ENCODE measurements at places on chromosomes 11 and 22. TPM values are rescaled to one million over a fixed set of nuclear protein-coding genes. Genes with fewer than 3 reads are reported as not detected.
A peak's percentile ranks its signal among the peaks of the same experiment; 100 is the strongest.

- DNase-seq: no peak
Observed at GRCh38 chr22:50121202-50121740, 31.5 kb downstream of the MOV10L1 start.

The SMIM35 gene
- not detected for polyA plus RNA-seq

The USH1C gene
- polyA plus RNA-seq: not detected

The CTTN gene
- 210 TPM for polyA plus RNA-seq

The B3GAT1 gene
- not detected for polyA plus RNA-seq

DNA sequence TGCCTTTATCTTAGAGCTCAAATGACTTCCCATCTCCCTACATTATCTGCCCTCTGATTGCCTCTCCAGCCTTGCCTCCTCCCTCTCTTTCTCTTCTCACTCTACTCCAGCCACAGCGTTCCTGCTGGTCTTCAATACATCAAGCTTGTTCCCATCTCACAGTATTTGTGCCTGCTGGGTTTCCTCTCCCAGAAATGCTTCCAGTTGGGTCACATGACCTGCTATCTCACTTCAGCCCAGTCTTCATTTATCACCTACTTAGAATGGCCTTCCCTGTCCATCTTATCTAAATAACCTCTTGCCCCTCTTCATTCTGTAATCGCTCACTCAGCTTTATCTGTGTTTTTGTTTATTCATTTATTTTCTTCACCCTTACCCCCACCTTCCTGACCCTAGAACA is 61.8 kb upstream of the FAR1 start:
- DNase-seq: no peak

The OR51B2 gene
- not detected for polyA plus RNA-seq

The CCS gene
- polyA plus RNA-seq: 16.9 TPM

DNA sequence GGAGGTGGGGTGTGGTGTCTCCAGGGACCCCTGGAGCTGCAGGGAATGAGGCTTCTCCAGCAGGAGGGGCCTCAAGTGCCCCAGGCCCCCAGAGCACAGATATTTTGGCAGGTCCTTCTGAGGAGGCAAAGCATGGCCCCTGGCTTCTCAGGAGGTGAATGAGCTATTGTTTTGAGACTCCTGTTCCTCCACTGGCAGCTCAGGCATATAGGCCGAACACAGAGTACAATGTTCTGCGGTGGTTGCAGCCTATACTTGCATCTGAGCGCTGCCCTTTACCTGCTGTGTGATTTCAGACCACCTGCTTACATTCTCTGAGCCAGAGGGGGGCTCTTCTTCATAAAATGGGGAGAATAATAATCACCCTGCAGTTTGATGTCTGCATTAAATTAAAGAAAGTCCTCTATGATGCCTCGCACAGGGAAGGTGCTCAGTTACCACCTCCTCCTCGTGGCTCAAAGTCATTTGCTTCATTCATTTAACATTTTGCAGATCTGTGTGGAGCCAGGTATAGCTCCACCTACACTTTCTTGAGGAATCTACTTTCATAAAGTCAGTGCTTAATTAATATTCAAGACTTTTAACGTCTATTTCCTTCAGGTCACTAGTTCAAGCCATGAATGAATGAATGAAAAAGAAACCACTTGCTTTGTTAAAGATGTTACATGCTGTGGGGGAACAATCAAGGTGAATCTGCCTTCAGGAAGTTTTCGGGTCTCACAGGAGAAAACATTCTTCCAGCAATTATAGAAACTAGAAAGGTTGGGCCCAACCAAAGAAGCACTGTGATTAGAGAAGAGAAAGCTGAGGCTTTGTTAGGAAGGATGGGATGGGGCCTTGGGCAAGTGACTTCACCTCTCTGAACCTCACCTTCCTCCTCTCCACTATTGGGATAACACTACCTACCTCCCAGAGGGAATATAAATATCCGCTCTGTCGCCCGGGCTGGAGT is 68.4 kb downstream of the ADAMTS15 start:
- DNase-seq: no peak

The ANKK1 gene
- polyA plus RNA-seq: not detected

DNA sequence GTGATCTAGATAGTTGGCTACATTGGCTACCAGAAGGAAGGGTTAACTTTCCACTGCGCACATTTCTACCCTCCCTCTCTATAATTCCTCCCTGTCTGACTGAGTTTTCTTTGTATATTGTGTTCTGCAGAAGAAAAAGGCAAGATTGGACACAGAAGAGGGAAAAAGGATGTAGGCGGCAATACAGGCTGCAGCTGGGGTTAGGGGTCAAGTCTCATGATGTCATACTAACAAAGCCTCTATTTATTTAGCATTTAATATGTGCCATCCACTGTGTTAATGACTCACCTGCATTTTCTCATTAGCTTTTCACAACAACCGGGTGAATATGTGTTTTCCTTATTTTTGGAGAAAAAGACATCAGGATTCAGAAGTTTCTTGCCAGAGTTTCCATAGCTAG is 2.0 kb downstream of the FAM83F start:
- no peak for DNase-seq

- no peak for DNase-seq
Observed at GRCh38 chr22:48513446-48513845, 1314.2 kb downstream of the BRD1 start.

DNA sequence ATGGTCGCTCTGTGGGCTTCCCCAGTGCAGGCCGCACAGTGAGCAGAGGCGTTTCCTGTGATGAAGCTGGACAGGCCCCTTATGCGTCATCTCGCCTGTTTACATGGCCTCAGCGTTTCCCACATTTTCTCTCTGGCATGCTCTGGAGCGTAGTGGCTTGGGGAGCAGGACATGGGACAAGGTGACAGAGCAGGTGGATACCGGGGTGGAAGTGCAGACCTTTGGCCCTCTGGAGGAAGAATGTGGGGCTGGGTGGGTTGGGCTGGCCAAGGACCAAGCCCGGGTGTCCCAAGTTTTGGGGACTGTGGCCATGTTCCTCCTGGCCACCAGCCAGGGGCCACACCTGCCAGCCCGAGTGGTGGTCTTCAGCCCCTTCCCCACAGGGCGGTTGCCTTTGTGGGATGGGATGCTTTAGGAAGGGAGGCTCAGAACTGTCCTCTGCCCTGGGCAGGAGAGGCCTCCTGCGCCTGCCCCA is 446.6 kb downstream of the TBC1D22A start:
- peak; percentile 34 for DNase-seq

DNA sequence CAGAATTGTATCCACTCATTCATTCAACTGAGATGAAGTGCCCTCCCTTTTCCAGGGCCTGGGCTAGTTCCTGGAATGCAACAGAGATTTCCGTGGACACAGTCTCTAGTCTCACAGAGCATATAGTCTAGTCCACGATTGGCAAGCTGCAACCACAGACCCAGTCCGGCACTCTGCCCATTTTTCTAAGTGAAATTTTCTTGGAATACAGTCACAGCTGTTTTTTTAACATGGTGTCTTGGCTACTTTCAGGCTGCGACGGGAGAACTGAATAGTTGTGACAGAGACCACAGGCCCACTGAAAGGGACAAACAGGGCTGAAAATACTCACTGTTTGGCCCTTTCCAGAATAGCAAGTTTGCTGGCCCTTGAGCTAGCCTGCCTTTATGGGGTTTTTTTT is 29.2 kb downstream of the ALG12 start:
- DNase-seq: peak; percentile 70

DNA sequence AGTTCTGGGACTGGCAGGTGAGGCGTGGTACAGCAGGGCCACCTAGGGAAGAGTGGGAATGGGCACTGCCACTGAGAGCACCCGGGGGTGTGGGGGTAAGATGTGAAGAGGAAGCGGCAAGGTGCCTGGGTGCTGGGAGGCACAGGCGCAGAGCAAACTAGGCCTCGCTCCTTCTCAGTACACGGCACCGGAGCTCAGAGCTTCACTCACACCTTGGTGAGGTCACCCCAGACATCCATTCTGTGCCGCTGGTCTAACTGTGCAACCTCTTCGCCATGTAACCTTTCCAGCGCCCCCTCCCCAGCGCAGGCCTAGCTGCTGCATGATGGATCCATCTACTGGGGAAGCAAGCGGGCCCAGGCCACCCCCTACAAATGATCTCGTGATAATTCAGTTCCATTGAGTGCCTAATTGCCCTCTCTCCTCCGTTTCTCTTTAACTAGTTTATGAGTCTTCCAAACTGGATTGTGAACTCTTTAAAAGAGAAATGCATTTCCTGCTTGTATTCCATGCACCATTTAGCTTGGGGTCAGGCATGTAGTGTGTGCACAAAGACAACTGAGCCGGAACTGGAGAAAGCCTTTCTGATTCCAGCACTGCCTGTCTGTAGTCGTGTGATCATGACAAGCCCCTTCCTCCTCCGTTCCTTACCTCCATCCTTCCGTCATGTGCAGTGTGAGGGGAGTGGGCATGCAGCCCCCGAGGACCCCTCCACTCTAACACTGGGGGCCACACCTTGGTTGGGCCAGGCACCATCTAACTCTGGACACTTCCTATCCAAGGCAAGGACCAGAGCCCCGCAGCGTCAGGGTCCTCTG is 1475.2 kb downstream of the TBC1D22A start:
- DNase-seq: no peak

- DNase-seq: peak; percentile 57
Observed at GRCh38 chr11:37442576-37442975, 844.5 kb upstream of the RAG2 start.

DNA sequence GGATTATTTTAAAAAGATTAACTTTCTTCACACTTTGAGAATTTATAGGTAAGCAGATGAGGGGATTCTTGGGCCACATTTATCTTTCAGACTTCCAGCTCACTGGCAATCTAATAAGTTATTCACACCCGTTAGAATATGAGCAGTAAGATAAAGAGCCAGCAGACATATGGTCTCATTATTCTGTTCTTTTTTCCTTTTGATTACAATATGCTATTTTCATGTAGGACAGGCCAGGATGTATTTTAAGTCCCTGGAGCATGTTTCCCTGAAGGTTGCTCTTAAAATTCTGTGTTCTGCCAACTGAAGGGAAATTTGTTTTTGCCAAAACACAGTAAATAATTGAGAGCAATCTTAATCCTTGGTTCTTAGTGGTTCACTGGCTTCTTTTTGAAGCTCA is 22.2 kb downstream of the PDHX start:
- DNase-seq: no peak

DNA sequence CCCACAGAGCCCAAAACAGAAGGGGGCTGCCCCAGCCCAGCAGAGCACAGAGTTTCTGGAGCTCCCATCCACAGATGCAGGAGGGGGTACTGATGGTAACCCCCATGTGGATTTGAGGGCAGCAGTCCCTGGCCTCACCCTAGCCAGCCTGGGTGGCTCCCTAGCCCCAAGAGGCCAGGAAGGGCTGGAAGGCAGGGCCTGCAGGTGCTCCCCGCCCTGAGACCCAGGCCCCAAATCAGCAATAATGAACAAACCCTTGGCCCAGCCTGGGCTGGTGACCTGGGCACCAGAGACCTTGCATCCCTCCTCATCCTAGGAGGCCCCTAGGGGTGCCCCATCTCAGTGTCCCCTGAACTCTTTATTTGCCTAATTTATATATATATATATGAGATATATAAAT is 61.6 kb downstream of the MORC2 start:
- no peak for DNase-seq

GRCh38 chr22:44024288-44024921 is at the start of gene PARVB:
PARVB (plus strand) TSS chr22:44024302; CDS start chr22:44024340, 38 bp downstream.
- no peak for DNase-seq

- no peak for DNase-seq
Observed at GRCh38 chr22:24153959-24154358, 27.3 kb upstream of the SUSD2 start.

- no peak for DNase-seq
Observed at GRCh38 chr11:122717264-122717867, 61.8 kb downstream of the UBASH3B start.

DNA sequence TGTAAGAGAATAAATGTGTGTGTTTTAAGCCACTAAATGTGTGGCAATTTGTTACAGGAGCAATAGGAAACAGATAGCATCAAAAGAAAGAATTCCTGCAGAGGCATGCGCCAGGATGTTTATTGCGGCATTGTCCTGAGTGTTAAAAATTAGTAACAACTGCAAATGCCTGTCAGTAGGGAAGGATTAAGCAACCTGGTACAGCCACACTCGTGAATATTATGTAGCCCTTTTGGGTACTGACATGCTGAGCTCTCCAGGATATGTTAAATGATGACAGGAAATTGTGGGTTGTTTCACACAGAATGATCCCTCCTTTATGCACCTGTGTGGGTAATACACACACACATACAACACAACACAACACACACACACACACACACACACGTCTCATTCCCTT is 69.7 kb upstream of the MYOD1 start:
- no peak for DNase-seq

The MCHR1 gene
- 0.94 TPM for polyA plus RNA-seq

DNA sequence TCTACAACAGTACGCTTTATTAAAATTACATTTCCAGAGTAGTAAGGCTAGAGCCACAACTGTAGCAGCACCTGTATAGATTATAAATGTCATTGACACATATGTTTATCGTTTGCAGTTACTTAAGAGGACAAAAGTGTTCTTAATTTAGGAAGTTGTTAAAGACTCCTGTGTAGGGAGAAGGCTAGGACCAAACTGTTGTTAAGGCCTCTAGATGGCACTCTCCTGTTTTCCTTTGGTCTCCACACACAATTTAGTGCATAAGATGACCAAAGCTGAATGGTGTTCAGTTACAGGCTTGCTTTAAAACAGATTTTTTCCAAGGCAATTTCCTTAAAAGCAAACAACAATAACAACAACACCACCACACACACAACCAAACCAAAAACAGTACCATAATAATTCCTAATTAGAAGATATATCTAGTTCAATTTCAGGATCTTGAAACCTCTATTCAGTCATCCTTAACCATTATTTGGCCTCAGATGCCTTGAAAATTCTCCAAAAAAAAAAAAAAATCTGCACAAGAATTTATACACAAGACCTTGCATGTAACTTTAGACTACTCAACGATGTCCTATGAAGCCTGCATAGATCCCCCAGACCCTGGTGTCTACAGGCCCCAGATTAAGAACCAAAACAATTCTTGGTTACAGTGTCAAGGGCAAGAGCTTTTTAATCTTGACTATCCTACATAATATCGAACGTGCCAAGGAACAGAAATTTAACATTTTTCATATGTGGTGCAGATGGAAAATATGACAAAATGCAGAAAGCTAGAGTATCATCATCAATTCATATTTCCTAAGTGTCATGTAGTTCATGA is 42.6 kb upstream of the APOA1 start:
- peak; percentile 68 for DNase-seq

DNA sequence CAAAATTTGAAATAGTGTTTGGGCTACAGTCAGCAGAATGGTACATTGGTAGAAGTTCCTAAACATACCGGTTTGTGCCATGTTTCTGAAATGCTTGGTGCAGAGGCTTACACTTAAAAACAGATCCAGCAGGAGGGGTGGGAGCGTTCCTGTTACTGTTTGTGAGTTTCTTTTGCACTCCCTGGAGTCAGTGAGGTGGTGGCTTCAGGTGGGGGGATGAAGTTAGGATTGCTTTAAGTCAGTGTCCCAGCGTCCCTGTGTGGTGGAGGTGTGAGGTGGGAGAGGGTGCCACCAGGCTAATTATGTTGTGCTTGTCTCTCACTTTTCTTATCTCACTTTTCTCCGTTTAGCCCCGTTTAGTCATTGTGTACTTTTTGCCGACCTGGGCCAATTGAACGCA is 9.7 kb downstream of the TNRC6B start:
- DNase-seq: no peak

DNA sequence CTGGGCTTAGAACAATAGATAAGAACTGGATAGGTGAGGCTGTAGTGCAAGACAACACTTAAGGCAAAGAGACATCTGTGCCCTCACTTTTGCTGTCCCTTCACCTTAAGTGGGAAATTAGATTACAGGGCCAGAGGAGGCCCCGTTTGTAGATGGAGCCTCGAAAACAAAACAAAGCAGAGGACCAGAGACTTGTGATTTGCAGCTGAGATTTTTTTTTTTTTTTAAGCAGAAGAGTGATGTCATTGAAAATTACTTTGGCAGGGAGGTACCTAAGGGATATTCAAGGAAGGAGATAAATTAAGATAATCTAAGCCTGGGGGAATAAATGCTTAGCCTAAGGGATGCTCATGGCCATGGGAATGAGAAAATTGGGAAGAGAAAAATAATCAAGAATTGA is 31.4 kb downstream of the ZC3H12C start:
- DNase-seq: no peak

All from fibroblast of lung (primary cell).